ENCODE measurements at places on chromosomes 2 and 18.

- DNase-seq: no peak
Observed at GRCh38 chr2:18272148-18272494, 288.3 kb downstream of the RDH14 start.

DNA sequence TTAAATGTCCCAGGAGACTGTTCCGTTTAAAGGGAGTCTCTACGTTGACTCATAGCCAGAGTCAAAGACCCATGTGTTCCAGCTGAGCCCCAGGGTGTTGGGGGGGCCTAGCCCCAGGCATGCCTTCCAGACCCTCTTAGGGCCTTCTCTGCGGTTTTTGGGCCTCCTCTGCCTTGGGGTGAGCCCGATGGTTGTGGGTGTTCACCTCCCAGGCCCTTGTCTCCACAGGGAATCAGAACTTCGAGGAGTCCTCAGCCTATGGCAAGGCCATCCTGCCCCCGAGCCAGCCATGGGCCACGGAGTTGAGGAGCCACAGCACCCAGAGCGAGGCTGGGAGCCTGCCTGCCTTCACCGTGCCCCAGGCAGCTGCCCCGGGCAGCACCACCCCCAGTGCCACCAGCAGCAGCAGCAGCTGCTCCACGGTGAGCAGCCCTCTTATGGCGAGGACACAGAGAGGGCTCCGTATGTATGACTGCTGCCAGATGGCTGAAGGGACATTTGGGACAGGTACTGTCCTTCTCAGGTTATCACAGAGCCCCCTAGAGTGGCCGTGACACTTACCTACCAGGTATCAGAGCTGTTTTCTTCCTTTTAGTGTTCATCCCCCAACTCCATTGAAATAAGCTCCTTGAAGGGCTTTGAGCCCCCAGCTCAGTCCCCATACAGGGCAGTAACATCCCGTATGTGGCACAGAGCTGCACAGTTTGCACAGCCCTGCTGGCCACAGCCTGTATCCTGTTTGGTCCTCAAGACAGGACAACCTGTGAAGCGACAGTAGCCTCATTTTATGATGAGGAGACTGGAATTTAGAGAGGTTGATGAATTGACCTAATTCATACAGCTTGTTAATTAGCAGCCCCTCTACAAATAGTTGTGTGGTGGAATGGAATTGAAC lies 80.7 kb downstream of the EPAS1 start:
- DNase-seq: no peak

DNA sequence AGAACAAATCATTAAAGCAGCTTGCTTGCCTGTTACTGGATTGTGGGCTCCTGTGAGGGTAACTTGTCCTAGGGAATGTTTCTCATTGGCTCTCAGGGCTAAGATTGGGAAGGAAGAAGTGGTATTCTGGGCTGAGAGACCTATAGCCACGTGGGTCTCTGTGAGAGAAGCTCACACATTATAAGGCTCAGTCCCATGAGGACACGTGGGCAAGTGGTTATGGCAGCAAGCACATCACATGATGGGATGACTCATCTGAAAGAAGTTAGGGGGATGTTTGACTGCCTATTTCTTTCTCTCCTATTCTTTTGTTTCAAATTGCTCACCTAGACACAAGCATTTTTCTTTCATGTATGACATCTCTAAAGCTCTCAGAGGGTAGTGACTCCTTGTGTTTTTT lies 418.0 kb upstream of the ST6GAL2 start:
- no peak for DNase-seq

GRCh38 chr2:43945439-43945838 lies 50.4 kb downstream of the LRPPRC start:
- no peak for DNase-seq

DNA sequence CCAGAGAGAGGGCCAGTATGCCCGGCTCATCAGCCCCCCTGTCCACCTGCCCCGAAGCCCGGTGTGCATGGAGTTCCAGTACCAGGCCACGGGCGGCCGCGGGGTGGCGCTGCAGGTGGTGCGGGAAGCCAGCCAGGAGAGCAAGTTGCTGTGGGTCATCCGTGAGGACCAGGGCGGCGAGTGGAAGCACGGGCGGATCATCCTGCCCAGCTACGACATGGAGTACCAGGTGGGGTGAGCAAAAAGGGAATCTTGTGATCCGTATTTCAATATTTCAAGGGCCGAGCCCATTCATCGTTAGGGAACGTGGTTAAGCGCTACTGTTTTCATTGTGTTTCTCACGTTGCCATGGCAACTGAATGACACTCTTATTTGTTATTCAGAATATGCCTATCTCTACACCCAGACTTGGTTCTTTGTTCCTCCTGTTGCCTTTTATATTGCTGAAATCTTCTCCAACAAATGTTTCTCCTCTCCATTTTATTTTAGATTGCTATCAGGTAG lies 81.5 kb downstream of the NRP2 start:
- DNase-seq: no peak

- no peak for DNase-seq
Observed at GRCh38 chr18:80103231-80103630, 5.8 kb upstream of the ADNP2 start.

GRCh38 chr2:133780099-133780996 lies 212.1 kb upstream of the NCKAP5 start:
- DNase-seq: no peak

- DNase-seq: no peak
Observed at GRCh38 chr2:19362755-19363473, 4.5 kb upstream of the OSR1 start.

DNA sequence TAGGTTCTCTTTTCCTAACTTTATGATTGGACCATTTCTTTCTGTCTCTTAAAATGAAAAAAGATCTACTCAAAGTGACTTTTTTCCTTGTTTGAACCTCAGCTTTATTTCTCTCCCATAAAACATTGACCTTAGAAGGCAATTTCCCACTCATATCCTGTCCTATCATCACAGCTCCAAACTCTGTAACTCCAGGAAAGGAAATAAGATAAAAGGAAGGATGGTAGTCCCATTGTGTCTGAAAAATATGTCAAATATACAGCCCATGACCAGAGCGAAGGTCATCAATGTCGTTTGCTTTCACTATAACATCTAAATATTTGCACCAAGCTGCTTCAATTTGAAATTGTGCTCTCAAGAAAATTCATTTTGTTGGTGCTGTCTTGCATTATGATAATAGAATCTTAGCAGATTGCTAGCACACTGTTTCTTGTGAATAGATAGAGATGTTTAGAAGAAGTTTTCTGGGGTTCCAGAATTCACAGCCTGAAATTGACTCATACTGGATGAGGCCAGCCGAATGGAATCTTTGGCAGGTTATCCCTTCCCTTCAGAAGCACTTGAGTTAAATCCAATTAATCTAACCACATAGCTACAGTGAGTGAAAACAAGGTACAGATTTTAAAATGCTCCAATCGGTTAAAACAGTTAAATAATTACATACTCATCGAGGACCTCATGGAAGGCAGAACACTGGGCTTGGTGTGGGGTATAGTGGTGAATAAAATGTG lies 95.1 kb downstream of the CRIM1 start:
- DNase-seq: no peak

DNA sequence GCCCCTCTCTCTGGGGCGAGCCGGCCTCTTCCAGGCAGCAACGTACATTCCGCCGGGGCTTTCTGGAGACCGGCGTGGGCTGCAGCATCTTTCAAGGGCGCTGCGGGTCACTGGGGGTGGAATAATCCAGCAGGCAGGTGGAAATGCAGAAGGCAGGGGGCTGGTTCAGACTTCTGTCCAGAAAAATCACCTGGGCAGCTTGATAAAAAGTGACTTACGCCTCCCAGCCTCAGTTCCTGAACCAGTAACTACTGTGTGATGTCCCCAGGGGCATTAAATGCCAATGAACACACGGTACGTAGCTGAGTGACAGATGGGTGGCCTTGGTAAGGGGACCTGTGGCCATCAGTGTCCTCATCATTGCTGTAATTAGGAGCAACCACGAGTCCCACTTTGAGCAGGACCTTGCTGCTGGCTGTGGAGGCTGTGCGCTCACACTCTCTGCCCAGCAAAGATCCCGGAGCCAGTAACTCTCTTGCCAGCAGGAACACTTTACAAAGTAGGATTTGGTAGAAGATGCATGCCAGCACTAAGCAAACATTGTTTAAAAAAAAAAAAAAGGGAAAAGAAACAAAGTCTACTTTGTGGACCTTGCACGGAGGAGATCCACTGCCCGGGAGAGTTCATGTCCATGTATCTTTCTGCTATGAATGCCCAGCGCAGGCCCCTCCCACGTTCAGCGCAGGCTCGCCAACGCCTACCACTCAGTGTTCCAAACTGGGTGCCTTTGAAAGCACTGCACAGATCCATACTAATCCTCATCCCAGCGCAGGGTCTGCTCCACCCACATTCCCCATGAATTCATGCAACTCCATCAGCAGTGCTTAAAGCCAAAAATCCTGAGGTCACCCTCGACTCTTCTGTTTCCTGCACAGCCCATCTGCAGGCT lies 177.3 kb downstream of the HDAC4 start:
- no peak for DNase-seq

- no peak for DNase-seq
Observed at GRCh38 chr2:183088061-183088460, 9.5 kb downstream of the DUSP19 start.

DNA sequence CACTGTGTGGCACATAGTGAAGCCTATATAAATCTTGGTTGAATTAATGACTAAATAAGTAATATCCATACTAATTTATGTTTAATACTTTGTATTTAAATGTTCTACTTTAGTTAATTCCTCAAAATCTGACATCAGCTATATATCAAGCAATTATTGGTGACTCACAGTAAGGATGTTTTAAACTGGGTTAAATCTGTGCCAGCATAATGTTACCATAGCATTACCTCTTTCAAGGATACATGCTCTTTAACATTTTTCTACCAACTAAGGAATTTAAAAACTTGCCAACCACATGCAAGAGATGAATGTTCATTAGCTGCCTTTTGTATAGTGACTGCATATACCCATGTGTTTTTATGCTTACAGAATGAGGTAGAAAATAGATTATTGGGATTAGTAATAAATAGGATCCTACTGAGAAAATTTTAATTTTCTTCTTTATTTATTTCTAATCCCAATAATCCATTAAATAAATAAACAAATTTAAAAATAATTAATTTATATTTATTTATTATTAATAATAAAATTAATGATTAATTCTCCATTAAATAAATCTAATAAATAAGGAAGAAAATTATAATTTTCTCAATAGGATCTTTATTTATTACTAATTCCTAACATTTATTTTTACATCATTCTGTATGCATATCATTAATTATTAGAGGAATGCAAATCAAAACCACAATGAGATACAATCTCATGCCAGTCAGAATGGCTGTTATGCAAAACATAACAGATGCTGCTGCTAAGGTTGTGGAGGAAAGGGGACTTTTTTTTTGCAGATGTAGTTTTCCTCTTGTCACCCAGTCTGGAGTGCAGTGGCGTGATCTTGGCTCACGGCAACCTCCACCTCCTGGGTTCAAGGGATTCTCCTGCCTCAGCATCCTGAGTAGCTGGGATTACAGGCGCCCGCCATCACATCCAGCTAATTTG lies 410.7 kb upstream of the DSEL start:
- no peak for DNase-seq

DNA sequence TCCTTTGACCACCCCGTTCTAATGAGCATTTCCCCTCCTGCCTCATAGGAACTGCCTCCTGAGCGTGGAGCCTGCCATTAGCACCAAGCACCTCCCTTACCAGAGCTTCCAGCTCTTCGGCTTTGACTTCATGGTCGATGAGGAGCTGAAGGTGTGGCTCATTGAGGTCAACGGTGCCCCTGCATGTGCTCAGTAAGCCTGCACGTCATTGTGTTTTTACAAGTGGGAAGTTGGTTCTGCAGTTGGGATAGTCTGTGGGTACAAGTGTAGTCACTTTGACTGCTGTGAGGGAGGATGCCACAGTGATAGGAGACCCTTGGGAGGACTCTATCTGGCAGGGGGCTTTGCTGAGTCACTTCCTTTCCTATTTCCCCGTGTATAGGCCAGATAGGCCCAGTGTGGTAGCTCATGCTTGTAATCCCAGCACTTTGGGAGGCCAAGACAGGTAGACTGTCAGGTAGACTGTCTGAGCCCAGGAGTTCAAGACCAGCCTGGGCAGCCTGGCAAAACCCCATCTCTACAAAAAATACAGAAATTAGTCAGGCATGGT lies 22.0 kb upstream of the POLR1B start:
- DNase-seq: no peak

DNA sequence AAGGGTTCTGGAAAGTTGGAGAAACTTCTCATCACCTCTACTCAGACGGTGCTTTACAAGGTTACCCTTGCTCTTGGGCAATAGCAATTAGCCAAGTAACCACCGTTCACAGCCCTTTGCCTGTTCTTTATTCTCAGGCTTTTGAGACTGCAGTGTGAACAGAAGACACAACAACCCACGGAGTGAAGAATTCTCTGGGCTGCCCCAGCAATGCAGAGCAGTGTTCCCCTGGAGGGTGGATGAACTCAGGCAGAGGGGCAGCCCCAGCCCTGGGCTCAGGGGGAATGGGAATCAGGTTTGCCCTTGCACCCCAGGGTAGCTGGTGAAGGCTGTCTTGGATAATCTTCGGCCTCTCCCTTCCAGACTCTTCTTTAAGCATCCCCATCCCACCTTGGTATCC lies 69.1 kb downstream of the MCFD2 start:
- DNase-seq: no peak

- DNase-seq: no peak
Observed at GRCh38 chr2:20452551-20452950, 5.7 kb downstream of the RHOB start.

DNA sequence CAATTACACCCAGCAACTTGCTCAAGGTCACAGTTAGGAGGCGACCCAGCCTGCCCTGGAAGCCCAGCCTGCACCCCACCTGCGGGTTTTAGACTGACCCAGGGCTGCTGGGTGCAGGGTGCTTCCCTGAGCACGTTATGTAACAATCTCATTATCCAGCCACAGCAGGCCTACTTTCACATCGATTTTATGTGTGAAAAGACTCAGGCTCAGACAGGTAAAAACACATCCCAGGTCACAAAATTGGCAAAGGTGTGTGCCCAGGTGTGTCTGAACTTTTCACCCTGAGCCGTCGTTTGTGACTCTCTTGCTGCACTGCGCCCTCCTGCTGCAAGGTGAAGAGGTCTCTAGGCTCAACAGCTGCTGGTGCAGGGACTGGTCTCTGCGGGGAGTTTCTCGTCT lies 668.2 kb upstream of the HS6ST1 start:
- DNase-seq: no peak

DNA sequence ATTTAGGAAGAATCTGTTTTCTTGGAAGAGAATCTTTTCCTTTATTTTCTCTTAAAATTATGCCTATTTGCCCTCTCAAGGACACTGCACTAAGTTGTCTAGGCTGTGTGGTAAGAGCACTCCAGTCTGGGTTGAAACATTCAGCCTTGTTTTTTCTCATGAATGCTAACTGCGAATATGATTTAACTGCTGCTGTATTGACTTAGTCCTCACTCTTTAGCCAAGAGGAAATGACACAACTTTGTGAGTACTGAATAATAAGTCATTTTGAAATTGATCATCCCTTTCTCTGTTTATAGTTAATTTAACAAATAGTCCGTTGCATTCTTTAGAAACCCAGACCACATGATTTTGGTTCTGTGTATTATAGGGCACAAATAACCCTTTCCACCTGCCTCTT lies 4.5 kb upstream of the RND3 start:
- DNase-seq: no peak

DNA sequence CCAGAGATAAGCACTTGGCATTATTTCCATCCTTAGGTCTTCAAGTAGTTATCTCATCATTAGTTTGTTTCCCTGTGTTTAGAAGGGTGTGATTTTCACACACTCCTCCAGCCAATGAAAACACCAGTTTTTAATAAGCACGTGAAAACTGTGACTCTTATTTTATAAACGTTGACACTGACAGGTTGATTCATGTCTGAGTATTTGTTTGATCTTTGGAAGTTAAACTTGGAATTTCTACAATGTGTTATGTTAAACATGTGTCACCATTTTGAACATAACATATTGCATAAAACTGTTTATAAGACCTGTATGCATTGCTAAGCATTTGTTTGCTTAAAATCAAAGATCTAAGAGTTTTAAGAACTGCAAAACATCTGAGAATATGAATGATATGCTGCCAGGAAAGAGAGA lies 27.6 kb downstream of the SLC40A1 start:
- no peak for DNase-seq
